ENCODE measurements at places on chromosomes 16 and 17. TPM values are rescaled to one million over a fixed set of nuclear protein-coding genes. Genes with fewer than 3 reads are reported as not detected.

DNA sequence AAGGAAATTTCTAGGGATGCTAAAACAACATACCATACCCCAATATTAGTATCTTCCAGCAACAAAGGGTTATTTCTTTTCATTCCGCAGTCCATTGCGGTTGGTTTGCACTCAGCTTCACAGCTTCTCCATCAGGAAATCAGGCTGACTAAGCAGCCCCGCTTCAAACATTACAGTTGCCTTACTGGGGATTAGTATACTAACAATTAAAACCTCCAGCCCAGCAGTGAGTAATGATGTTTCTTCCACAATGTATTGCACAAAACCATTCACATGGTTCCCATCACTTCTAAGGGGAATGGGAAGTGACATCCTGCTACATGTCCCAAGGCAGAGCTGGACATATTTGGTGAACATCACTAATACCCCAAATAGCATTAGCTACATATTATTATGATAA is 1384.9 kb downstream of the CDH8 start:
- no peak for DNase-seq

DNA sequence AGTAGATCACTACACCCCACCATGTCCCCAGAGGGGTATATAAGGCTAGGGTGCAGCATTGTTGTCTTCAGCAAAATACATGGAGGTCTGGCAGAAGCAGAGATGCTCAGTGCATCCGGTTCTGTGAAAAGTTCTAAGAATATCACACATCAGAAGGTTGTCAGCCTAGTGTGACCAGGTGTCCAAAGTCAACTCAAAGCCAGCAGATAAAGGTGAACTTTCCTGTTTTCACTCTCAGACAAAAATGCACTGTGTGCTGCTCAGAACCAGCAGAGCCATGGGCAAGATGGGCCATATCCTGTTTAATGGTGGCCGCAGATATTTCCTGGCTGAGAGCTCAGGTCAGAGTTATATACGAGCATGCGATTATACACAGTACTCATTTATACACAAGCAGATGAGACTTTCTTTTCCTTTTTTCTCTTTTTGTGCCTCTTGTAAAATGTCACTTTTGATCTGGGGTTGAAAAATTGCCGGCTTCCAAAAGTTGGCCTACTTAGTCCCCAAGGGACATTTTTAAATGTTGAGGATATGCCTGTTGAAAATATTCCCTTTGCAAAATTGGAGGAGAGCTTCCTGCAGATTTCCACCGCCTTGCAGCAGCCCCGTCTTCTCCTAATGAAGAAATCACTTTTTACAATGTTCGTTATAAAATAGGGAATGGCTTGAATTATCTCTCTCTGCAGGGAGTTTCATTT is 425.6 kb upstream of the SALL1 start:
- DNase-seq = no peak

DNA sequence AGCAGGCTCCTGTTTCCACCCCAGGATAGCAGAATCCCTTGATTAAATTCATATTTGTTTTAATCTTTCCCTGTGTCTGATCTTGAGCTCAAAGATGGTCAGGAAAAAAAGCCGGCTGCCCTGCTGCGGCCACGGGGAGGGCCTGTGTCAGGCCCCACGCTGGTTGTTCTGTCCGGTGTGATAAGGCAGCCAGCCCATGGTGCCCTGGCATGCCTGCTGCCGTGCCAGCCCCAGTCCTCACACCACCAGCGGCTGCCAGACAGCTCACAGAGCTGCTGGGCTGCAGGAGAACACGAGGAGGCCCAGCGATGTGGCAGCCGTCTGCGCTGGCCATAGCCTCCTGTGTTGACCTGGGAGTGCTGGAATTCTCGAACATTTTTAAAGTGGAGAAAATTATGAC is 34.7 kb upstream of the BRD7 start:
- peak; percentile 82 for DNase-seq

Gene CSH2
- total RNA-seq = not detected
